ENCODE measurements at places on chromosomes 16 and 17. TPM values are rescaled to one million over a fixed set of nuclear protein-coding genes. Genes with fewer than 3 reads are reported as not detected.

Gene SEPTIN12
- total RNA-seq = not detected

Gene CBX8
- total RNA-seq = 13.9 TPM

Gene YPEL2
- 3.2 TPM for total RNA-seq

Gene KRT34
- total RNA-seq = 0.52 TPM

Gene B3GNT9
- total RNA-seq = 7.9 TPM

Gene ACSM2A
- total RNA-seq = not detected

Gene KRTAP9-3
- total RNA-seq = not detected

Gene ABCA6
- 0.03 TPM for total RNA-seq

Gene TERB1
- total RNA-seq = not detected

Gene BEAN1
- 5.4 TPM for total RNA-seq

Gene APRT
- total RNA-seq = 405 TPM

Gene TP53TG3D
- total RNA-seq = 1.0 TPM

Gene SLC16A3
- total RNA-seq = 168 TPM

Gene CD300E
- not detected for total RNA-seq

Gene TNS4
- total RNA-seq = 275 TPM
